ENCODE measurements at places on chromosomes 13 and 19.

GRCh38 chr13:95499811-95500712, 52.5 kb upstream of the CLDN10 start:
- DNase-seq: no peak

DNA sequence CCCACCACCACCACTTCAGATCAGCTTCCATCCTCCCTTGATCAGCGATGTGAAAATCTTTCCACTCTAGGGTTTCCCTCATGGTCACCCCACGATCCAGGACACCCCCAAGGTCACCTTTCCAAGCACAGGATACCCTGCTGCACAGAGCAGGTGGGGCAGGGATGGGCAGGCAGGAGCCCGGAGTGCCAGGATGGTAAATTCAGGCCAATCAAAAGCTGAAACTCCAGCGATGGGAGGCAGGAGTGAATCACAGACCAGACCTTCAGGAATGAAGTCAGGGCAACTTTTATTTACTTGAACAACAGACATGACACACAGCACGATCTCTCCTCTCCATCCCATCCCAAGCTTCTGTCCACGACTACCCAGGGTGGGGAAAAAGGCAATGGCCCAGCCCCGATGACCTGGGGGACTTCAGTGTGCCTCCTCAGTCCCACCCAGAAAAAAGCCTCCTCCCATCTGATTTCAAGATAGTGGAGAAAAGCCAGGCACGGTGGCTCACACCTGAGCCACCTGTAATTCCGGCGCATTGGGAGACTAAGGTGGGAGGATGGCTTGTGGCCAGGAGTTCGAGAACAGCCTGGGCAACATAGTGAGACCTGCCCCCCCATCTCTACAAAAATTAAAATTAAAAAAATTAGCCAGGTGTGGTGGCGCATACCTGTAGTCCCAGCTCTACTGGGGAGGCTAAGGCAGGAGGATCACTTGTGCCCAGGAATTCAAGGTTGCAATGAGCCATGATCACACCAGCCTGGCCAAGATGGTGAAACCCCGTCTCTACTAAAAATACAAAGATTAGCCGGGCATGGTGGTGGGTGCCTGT, 39.2 kb downstream of the ZSWIM4 start:
- no peak for DNase-seq

DNA sequence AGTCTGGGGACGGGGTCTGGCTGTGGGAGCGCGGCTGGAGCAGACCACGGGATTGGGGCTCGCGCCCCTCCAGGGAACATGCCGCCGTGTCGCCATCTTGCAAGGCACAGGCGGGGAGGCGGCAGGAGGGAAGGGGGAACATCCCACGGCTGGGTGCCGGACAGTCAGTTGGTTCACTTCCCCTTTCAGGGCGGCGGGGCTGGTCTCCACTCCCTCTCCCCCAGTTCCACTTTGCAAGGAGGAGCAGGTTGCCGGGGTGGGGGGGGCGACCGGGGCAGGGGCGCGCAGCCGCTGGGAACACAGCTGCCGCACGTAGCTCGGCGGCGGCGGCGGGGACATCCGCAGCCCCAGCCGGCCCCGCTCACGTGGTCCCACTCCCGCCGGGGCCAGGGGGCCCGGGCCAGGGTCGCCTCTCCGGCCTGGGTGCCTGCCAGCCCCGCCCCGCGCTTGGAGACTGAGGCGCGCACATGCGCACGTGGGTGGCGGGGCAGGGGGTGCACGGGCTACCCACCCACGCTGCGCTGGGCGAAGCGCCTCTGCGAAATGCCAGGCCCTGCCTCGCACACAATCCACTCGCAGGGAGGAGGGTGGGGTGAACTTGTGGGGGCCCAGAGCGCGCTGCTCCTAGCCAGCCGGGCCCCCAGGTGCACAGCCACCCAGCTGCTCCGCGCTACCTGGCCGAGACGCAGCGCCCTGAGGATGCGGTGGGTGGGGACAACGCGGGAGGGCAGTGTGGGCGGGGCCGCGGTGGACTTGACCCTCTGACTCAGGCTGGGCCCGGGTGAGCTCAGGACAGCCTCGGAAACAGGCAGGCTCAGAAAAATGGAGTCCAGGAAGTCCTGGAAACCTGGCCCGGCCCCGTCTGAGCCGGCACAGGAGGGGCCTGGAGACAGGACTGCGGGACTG, 6.4 kb downstream of the KLF16 start:
- DNase-seq: peak; percentile 77

DNA sequence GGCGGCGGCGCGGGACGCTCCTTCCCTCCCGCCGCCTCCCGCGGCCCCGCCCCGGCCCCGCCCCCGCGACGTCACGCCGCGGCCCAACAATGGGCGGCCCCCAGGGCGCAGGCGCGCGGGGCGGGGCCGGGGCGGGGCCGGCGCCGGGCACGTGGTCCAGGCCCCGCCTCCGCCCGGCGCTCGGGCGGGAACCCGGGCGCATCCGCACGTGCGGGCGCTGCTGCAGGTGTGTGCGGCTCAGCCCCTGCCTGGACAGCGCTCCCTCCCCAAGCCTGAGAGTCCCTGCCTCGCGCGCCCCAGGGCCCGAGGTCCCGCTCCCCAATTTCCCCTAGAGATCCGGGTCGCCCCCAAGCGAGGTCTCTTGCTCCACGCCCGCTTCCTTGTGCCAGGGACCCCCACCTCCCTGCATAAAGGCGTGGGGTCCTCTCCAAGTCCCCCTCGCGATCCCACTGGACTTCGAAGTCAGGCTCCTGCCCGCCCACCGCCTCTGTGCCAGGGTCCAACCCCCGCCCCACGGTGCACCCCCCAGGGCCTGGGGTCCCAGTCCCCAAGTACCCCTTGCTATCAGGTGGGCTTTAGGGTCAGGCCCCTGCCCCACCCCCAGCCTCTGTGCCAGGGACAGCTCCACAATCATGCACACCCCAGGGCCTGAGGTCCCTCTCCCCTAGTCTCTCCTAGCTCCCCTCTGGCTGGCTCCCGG, at the start of gene MEX3D:
MEX3D (minus strand) TSS at position 6 of the 700 bp plus-strand sequence. CDS start 267 bp downstream, outside the sequence.
- peak; percentile 76 for DNase-seq

GRCh38 chr13:59112221-59112718, 1051.5 kb downstream of the DIAPH3 start:
- DNase-seq: no peak

- DNase-seq: no peak
These were observed 370.0 kb downstream of the FGF9 start for GRCh38 chr13:22040810-22041364.

DNA sequence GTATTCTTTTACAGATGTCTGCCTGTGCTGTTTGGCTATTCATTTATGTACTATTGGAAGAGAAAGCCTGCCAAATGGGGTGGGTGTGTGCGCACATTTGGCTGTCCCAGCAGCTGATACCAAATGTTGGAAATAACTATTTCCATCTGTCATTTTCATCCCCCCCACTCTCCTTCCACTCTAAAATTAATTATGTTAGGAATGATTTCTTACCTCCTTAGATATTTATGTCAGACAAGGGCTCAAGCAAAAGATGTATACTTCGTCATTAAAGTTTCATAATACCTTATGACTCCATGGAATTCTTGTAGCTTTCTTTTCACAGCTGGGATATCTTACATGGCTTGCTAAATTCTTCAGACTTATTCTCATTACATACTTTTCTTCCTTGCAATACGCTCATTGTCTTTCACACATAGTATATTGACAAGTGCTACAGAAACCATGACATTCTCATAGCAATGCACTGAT, 18.6 kb downstream of the ITM2B start:
- no peak for DNase-seq

DNA sequence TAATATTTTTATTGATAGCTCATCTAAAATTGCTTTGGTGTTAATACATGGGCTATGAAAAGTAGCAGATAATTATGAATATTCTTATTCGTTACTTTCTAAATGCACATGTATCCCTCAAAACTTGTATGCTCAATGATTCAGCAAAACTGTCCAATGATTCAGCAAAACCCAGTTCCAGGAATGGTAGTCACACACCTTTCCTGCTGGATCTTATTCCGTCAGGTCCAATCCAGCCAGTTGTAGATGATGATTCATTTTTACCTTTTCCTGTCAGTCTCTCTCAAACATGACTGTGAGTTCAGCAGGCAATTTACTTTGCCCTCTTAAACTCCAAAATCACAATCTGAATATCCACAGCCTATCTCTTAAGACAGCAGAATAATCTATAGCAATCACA, 1082.6 kb downstream of the EFNB2 start:
- no peak for DNase-seq

DNA sequence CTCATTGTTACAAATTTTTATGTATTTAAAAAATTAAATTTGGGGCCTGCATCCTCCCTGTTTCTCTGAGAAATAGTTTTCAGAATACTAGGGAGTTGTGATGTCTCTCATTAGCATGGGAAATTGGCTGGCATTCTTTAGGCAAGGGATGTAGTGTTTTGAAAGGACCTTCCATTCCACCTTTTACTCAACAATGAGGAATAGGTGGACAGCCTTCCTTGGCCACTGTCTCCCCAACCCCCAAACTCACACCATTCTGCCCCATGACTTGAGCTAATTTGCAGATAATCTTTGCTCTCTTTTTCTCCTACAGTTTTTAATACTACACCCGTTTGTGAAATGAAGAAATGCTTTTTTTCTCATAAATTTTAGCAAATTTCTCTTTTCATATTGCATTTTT, 244.6 kb upstream of the SPRY2 start:
- DNase-seq: no peak

- DNase-seq: no peak
These were observed 8.8 kb downstream of the PRPF31 start for GRCh38 chr19:54124393-54124792.

GRCh38 chr13:26424181-26424580, 133.3 kb upstream of the WASF3 start:
- no peak for DNase-seq

GRCh38 chr19:42284066-42284501, 15.0 kb downstream of the CIC start:
- peak; percentile 78 for DNase-seq

GRCh38 chr13:105678072-105678471, 857.4 kb downstream of the EFNB2 start:
- no peak for DNase-seq

GRCh38 chr19:12513531-12514061, 29.0 kb upstream of the ZNF709 start:
- DNase-seq: no peak

GRCh38 chr19:33736158-33736557, 60.5 kb upstream of the KCTD15 start:
- no peak for DNase-seq

DNA sequence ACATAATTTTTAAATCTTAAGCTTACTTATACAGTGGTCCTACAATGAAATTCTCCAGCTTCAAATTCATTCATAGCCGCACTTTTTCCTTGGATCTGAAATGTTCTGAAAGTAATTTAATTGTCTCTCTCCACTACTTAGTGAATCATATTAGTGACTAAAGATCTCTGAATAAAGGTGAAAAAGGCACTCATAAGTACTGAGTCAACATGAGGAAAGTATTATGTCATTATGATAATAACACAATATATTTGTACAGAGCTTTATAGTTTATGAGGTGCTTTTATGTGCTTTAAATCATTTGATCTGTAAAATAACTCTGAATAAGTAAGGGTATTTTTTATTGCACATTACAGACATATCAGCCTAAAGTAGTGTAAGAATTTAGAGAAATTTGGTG, 628.2 kb upstream of the SLITRK5 start:
- DNase-seq: no peak

DNA sequence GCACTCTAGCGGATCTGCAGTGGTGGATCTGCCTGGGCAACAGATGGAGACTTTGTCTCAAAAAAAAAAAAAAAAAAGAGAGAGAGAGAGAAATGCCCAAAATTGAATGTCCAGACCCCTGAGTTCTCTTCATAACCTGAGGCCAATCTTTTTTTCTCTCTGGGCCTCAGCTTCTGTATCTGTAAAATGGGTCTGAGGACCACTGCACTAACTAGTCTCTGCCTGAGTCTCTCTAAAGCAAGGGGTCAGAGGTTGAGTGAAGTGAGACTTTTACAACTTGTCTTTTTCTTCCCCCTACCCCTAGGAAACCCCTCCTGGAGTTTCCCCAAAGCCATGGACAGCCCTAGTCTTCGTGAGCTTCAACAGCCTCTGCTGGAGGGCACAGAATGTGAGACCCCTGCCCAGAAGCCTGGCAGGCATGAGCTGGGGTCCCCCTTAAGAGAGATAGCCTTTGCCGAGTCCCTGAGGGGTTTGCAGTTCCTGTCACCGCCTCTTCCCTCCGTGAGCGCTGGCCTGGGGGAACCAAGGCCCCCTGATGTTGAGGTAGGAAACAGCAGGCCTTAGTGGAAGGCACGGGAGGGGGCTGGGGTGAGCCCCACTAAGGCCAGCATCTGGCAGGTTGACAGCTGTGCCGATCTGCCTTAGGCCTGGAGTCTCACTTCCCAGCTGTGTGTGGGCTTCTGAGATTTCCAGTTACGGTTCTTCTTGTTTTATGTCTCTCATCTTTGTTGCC, 1.8 kb downstream of the TMEM91 start:
- no peak for DNase-seq

DNA sequence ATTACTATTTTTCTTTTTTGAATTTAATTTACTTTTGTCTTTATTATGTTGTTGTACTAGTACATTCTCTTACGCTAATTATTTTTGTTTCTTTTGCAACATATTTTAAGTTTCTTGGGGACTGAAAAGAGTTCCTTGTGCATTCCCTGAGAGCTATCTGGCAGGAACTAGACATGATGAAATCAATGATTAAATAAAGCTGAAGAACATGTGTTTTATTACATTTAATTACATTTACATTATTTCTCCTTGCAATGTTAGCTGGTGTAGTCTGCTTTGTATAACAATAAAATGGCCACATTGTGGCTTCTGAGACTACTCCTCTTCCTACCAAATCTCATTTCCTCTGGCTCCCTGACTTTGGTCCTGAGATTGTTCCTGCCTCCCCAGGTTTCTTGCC, 244.9 kb downstream of the NDFIP2 start:
- DNase-seq: no peak

DNA sequence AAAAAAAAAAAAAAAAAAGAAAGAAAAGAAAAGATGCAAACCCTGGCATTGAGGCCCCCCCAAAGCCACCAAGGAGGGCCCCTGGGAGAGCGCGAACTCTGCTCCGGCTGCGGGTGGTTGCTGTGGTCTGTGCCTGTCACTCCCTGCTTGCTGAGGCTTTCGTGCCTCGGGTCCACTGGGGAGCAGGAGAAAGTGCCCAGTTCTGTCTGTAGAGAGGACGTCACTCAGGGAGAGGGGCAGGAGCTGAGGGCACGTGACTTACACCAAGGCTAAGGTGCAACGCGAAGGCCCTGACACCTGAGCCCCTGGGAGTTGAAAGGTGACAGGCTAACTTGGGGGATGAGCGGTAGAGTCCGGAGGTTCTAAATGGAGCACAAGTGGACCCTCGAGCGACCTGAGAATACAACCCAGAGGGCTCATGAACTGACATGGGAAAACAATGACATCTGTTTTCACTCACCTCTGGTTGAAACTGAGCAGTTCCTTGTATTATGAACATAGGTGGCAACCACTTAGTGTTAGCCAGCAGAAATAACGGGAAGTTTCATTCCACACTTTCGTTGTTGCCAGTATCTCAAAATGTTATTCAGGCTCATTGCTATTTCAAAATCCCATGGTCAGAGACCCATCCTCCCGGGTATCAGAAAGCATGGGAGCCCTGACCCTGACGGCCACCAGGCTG, 69.2 kb upstream of the TM9SF2 start:
- DNase-seq: no peak

DNA sequence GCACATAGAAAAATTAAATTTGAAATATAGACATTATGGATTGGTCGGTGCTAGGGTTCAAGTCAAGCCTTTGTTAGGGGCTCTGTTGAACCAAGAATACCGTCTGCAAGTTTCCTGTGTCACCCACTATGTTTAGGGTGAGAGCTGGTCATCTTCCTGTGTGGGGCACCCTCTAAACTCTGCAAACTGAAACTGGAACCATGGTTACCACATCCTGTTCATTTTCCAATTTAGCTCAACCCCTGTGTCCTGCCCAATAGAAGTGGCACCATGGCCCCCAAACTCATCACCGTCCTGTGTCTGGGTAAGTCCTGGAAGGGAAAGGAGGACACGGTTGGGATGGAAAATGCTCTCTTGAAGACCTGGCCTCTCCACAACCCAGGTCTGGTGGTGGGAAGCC, 29.9 kb downstream of the LAIR2 start:
- DNase-seq: no peak
